ENCODE measurements at places on chromosomes 7 and 10. TPM values are rescaled to one million over a fixed set of nuclear protein-coding genes. Genes with fewer than 3 reads are reported as not detected.

RAMP3 gene
- total RNA-seq = not detected

AFAP1L2 gene
- total RNA-seq = 29.4 TPM

PLPP4 gene
- 0.28 TPM for total RNA-seq

JCAD gene
- total RNA-seq = 11.2 TPM

CYP2C19 gene
- not detected for total RNA-seq

DNMBP gene
- total RNA-seq = 32.0 TPM

CCDC3 gene
- 1.3 TPM for total RNA-seq

VAX1 gene
- 1.5 TPM for total RNA-seq
